Effector CD8-positive, alpha-beta T cell (primary cell): ENCODE measurements at places on chromosomes 7 and 10.

DNA sequence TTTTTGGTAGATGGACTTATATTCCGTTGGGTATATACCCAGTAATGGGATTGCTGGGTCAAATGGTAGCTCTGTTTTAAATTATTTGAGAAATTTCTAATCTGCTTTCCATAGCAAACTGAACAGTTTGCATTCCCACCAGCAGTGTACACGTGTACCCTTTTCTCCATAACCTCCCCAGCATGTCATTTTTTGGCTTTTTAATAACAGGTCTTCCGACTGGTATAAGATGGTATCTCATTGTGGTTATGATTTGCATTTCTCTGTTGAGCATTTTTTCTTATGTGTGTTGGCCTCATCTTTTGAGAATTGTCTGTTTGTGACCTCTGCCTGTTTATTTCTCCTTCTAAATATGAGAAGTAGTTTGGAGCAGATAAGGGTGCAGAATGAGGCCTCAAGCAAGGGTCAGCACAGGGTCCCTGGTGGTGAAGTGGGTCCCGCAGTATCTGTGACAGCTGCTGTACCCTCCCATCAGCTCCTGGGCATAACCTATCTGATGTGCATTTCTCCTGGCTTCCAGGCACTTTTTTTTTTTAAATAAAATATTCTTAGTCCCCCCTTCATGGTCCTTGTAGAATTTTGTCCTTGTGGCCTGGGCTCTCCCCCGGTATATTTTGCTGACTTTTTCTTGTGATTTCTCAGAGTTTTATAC is 73.5 kb downstream of the PROSER2 start:
- no peak for DNase-seq

- DNase-seq = no peak
These were observed 59.7 kb downstream of the GALNT11 start for GRCh38 chr7:152085131-152085530.

DNA sequence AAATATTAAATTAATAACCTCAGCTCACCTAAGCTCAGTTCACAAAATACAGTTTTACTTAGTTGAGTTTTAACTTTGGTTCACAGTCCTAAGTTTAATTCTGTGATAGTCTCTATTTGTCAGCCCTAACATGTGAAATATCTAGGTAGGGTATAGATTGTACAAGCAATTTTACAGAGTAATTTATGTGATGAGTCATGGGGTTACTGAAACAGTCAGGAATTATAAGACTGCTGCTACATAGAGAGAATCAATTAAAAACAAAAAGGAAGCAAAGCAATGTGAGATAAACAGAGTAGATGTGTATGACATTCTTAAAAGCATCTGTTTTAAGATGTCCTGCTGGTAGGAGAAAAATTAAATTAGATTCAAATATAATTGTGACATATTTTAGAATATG is 1018.2 kb upstream of the KCND2 start:
- DNase-seq = no peak

- no peak for DNase-seq
These were observed 59.2 kb downstream of the RNLS start for GRCh38 chr10:88523739-88524400.

GRCh38 chr10:77550378-77550777 is 87.2 kb downstream of the KCNMA1 start:
- DNase-seq = no peak

DNA sequence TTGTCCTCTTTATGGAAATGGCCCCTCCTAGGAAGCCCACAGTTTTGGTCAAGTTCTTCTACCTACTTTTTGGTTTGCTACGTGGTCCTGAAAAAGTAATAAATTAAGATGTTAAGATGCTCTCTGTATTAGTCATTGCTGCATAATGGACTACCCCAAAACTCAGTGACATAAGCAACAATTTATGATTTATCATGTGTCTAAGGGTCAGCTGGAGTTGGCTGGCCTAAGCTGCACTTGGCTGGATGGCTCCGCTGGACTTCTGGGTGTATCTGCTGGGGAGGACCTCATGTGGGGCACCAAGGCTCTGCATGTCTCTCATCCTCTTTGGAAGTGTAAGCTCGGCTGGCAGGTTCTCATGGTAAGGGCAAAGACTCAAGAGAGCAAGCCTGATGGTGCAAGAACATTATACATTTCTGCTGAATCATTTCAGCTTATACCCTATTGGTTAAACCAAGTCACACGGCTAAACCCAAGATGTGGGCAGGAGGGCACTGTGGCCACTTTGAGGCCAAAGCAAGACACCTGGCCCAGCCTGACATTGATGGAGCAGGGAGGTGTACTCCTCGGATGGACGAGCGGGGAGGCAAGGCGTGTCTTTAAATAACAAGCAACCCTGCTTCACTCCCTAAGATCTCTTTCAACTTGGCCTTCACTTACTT is 47.7 kb downstream of the TBXAS1 start:
- DNase-seq = no peak

DNA sequence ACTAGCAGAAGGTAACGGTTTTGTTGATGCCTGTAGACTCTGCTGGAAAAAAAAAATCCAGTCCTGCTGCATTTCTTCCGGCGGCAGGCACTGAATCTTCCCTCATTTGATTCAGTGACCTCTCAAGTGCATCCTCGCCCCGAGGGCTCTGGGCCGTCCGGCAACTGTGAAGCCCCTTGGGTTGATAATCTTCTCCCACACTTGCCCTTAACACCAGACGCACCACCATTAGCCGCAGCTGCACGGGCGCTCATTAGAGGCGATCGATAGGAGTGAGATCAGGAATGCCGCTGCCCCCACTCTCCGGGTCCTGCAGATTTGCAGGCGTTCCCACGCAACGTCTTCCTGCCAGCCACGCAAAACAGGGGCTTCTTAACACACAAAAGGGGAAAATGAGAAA is 200.0 kb upstream of the MKI67 start:
- no peak for DNase-seq

DNA sequence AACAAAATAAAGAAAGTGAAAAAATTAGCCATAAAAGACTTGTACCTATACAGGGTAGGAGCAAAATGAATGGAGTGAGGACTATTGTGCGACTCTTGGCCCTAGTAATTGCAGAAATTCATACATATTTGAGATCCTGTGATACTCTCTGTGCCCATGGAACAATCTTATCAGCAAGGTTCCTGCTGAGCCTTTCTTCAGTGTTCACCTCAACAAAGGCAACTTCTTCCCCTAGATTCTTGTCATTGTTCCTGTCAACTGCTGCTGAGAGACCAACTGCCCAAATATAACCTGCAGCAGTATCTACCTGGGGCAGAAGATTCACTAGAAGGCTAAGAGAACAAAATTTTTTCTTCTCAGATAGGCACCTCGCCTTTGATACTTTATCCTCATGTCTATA is 187.4 kb downstream of the NEBL start:
- DNase-seq = no peak

DNA sequence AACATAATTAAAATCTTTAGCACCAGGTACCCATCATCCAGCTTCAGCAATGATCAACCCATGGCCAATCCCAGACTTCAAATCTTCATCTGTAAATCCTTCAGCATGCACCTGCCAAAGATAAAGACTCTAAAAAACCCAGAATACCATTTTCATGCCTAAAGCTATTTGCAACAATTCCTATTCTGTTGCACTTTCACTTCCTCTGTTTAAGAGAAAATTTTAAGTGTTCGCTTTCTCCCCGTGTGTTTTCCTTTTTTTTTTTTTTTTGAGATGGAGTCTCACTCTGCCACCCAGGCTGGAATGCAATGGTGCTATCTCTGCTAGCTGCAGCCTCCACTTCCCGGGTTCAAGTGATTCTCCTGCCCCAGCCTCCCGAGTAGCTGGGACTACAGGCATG is 31.8 kb upstream of the HTR5A start:
- DNase-seq = no peak

DNA sequence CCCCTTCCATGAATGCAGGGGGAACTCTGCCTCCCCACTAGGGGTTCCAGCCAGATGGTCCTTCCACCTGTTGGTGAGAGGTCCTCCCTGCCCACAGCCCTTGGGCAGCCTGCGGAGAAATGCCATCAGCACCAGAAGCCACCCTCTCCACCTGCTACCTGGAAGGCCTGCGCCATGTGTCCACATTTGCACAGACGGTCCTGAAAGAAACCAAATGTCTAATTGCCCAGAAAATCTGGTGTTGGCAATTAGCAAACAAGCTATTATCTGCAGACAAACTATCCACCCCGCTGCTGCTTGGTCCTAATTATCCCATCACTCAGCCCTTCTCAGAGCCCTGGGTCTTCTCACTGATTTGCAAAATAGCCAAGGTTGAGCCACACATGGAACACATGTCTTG is 32.3 kb downstream of the HSPA12A start:
- DNase-seq = no peak

DNA sequence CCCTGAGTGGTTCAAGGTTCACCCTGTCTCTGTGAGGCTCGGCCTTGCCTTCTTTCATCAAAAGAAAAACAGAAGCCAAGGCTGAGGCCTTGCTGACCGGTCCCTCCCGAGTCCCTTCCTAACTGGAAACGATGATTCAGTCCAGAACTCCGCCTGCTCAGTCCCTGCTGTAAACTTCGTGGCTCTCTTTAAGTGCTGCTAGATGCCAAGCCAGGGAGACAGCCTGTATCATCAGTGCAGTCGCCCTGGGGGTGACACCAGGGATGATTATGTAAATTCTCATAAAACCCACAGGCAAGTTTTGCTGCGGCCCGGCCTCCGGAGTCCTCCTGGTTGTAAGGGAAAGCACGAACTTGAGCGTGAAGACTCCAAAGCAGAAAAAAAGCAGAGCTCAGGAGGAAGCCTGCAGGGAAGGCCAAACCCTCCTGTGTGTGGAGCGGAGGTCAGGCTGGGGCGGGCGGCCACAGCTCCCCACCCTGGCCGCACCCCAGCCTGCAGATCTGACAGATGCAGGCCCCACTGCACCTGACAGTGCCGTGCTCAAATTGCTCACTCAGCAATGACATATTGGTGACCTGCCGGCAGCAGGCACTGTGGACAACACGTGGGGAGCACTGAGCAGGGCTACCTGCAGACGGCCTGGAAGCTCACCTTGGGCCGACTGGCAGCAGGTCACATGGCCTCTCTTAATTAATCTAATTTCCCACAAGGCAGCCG is 123.4 kb downstream of the DYNC2I1 start:
- no peak for DNase-seq

- DNase-seq = peak; percentile 20
These were observed 118.7 kb downstream of the RALA start for GRCh38 chr7:39741942-39742623.

DNA sequence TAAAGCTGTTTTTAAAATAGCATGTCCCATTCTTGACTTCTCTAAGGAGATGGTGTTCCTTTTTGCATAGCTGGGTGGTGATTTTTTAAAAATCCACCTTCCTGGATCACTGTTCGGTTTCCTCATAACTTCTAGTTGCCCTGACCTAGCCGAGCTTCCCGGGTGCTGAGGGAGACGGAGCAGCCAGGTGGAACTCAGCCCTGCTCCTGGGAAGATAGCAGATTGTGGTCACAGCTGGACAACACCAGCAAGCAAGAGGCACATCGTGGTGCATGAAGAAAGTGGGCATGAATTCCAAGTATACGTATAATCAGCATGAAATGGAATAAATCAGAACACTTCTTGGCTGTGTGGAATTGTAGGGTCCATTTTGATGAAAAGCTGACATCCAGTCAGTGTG is 73.5 kb upstream of the RSU1 start:
- DNase-seq = no peak

DNA sequence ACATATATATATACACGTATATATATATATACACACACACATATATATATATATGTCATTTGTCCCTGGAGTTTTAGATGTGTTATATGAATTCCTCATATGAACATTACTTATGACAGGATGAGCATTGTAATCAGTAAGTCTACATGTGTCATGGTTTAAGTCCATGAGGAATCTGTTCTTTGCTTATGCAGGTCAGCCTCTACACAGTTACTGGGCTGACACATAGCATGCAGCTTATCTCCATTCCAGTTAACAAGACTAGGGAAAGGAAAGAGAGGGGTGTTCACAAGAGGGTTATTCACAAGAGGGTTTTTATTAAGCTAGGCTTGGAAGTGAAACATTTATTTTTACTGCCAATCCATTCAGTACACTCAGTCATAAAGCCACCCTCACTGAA is 226.7 kb downstream of the SNX13 start:
- DNase-seq = no peak

- no peak for DNase-seq
These were observed 6.5 kb downstream of the FAM53B start for GRCh38 chr10:124737708-124738107.

DNA sequence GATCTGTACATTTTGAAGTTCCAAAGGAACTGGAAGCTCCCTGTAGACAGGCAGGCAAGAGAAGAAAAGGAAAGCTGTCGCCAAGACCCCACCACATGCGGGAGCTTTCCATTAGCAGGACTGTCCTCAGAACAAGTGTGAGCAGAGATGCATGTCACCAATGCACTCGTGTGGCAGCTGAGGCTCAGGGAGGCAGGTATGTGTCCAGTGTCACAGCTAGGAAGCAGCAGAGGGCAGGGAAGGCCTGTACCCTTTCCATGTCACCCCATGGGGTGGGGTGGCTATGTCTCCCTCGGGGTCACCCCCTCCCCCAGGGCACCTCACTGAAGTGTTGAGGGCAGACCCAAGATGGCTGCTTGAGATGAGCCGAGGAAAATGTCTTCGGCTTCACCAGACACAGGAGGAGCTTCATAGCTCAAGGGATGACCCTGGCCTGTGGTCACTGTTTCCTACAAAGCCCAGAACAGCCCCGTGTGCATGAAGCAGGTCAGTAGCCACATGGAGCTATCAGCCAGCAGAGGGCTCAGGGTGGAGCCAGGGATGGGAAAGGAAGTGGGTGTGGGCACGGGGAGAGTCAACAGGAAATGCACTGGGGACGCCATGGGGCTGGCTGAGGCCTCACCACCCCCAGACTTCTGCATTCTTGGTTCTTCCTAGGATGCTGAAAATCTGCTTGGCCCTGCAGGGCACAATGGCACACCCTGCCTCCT is 96.6 kb downstream of the FAM53B start:
- no peak for DNase-seq

GRCh38 chr10:122853665-122854313 is 8.1 kb upstream of the CUZD1 start:
- no peak for DNase-seq

GRCh38 chr10:34612938-34613337 is 202.2 kb downstream of the PARD3 start:
- no peak for DNase-seq

DNA sequence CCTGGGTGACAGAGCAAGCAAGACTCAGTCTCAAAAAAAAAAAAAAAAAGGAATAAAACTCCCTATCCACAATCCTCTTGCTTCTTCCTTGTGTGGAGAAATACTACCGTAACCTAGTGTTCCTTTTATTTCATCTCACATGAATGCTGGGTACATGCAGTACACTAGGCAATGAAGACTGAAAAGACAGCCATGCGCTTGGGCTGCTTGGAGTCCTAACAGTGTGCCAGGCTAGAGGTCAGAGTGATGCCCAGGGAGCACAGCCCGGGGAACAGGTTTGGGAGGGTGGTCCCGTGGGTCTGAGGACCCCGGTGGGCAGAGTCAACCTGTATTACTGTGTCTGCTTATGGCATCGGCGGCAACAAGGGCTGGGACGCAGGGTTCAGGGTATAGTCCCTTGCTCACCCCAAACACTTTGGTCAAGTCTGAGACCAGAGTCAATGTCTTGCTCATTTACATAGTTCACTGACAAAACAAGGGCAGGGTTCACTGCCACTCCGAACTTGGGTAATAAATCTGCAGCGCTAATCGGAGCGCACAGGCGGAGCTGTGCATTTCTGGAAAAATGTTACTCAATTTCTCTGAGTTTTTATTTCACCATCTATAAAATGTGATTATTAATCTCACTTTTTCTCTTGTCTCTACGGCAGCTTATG is 118.0 kb downstream of the CLEC2L start:
- no peak for DNase-seq

GRCh38 chr7:15174485-15174884 is 271.9 kb upstream of the DGKB start:
- DNase-seq = no peak
